MCF 10A (cell line): ENCODE measurements at places on chromosomes 13 and 19. TPM values are rescaled to one million over a fixed set of nuclear protein-coding genes. Genes with fewer than 3 reads are reported as not detected.

GRCh38 chr19:17041976-17042375, 15.4 kb upstream of the CPAMD8 start:
- H3K4me3 ChIP-seq, result no peak overlapping the region
- DNase-seq, result no peak
- H3K27ac ChIP-seq, result no peak overlapping the region
- peaks cover 3% of the 10 kb centered on the region for H3K36me3 ChIP-seq
- H3K27me3 ChIP-seq, result peaks cover 12% of the 10 kb centered on the region

GRCh38 chr13:22175241-22175640, 504.4 kb downstream of the FGF9 start:
- H3K27ac ChIP-seq, result no peak overlapping the region
- no peaks in the 10 kb centered on the region for H3K36me3 ChIP-seq
- H3K27me3 ChIP-seq, result no peaks in the 10 kb centered on the region
- no peak overlapping the region for H3K4me3 ChIP-seq
- peaks cover 10% of the 10 kb centered on the region for H3K4me1 ChIP-seq

- no peak for DNase-seq
- H3K27ac ChIP-seq, result no peak overlapping the region
- H3K4me3 ChIP-seq, result no peak overlapping the region
- peaks cover 45% of the 10 kb centered on the region for H3K36me3 ChIP-seq
- H3K4me1 ChIP-seq, result no peaks in the 10 kb centered on the region
- H3K27me3 ChIP-seq, result no peaks in the 10 kb centered on the region
These were observed 87.1 kb downstream of the GJA3 start for GRCh38 chr13:20073775-20074174.

Gene ADGRE3
- total RNA-seq, result not detected in 2 replicates

Gene GRK1
- not detected in 2 replicates for total RNA-seq
